ENCODE measurements at places on chromosomes 13 and 19.

GRCh38 chr13:102003848-102004570 is 397.8 kb downstream of the FGF14 start:
- no peak for DNase-seq

- no peak for DNase-seq
Observed at GRCh38 chr19:44007473-44007872, 4.7 kb downstream of the ZNF230 start.

GRCh38 chr13:99357941-99358340 is 50.7 kb upstream of the GPR183 start:
- no peak for DNase-seq

GRCh38 chr19:31149441-31149941 is 199.7 kb downstream of the TSHZ3 start:
- DNase-seq, result no peak
